ENCODE measurements at places on chromosomes 5 and 9.

DNA sequence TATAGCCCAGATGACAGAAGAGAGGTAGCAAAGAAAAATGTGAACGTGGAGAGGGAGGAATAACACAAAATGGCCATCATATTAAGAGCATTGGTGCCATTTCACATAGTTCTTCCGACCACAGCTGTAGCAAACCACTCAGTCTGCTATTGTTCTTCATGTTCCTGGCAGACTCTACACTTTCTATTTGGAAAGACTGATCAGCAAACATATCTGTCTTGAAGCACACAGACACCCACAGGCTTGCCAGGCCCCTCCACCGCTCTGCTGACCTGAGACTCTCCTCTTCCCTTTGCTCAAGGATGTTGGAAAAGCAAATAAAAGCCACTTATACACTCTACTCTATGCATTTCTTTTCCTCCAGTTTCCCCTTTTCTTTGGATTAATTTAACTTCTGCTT is 298.0 kb downstream of the FBXL7 start:
- no peak for DNase-seq

- DNase-seq = no peak
Measured at GRCh38 chr5:35081134-35081533, 33.4 kb upstream of the AGXT2 start.

DNA sequence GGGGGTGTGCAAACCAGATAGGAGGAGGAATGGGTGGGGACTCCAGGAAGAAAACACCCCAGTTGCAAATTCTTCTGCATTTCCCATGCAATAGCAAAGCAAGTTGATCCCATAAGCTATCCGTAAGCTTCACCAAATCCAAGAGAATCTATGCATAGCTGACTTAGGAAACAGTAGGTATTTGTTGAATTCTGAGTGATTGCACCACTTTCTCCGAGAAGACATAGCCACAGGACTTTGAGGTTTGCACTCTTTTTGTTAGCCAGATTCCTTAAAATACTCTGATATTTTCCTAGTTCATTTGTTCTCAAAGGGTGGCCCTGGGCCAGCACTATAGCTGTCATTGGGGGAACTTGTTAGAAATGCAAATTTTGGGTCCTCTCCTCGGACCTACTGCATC is 271.9 kb downstream of the SLIT3 start:
- DNase-seq = no peak

- peak; percentile 80 for DNase-seq
Measured at GRCh38 chr9:136939996-136940525, 4.5 kb downstream of the FBXW5 start.

DNA sequence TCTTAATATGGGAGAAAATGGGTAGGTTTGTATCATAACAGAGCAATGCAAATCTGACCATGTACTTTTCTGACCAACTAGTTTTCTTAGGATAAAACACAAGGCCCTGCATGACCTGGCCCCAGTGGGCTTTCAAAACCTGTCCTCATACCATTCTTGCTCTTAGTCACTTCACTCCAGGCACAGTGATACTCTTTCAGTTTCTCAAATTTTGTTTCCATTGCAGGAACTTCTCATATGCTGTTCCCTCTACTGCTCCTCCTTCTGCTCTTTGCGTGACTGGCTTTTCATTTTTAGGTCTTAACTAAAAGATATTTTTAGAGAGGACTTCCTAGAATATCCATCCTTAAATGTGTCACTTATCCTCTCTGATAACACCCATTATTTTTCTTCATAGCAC is 112.4 kb downstream of the INIP start:
- DNase-seq = no peak

DNA sequence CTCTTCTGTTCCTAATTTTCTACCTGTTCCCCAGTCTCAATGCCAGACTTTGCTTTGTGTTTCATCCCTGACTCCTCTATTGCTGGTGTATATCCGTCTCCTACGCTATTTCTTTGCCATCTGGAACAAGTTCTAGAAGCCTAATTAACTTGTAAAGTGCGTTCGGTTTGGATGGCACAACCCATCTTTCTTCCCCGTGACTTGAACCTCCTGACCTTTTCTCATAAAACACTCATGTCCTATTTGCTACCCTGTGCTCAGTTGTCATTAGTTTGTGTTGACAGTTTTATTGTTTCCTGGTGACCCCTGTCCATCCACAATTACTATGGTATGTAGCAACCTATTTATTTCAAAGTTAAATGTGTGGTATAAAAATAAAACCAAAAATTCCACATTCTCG is 323.5 kb downstream of the TLE4 start:
- no peak for DNase-seq

- DNase-seq = no peak
Measured at GRCh38 chr9:35374436-35374835, 115.5 kb upstream of the RUSC2 start.

DNA sequence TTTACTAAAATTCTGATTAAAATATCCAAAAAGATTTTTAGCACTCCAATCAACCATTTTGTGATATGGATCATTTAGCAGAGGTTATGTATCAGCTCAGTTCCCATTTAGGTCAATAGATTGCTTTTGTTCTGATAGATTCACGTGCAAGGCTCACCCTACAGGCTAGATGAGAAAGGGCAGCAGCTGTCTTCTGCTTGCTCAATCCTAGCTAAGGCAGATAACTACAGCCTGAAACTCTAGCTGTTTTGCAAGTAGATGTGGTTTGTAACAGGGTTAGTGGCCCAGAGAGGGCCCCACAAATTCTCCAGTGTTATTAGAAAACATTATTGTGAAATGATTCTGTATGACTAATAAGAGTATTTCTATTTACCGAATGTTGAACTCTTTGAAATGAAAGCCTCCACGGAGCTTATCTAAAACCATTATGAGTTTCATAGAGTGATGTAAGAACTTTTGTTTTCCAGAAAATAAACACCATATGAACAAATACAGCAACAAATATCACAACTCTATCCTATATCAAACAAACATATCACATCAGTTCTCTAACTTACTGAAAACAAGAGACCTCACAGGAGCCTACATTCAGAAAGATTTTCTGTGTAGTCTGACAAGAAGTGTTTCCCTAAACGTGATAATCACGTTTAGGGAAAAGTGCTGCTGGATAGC is 841.9 kb upstream of the ACO1 start:
- DNase-seq = no peak

GRCh38 chr9:120928015-120928482 is 1.5 kb upstream of the TRAF1 start:
- no peak for DNase-seq

- no peak for DNase-seq
Measured at GRCh38 chr5:65802080-65802479, 80.1 kb downstream of the NLN start.

- DNase-seq = no peak
Measured at GRCh38 chr5:112548246-112548881, 129.3 kb upstream of the EPB41L4A start.

GRCh38 chr5:177116631-177117373 is 16.8 kb upstream of the NSD1 start:
- DNase-seq = peak; percentile 91

DNA sequence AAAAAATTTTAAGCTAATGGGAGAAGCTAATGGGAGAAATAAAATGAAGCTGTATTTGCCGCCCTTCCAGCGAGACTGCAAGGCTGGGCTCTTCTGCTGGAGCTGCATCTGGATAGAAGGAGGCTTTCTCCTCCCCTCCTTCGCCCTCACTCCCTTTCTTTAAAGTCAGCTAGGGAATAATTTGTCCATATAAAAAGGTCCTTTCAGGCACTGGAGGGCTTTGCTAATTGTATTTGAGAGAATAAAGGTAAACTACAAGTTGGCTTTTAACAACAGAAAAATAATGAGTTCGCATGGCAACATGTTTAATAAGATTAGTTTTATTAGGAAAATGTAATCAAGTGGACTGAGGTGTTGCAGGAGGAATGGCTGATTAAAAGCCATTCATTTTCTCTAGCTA is 41.3 kb downstream of the NPR3 start:
- no peak for DNase-seq

- DNase-seq = no peak
Measured at GRCh38 chr5:91409304-91409703, 26.2 kb upstream of the ARRDC3 start.

GRCh38 chr5:166784545-166785078 is 1506.8 kb upstream of the WWC1 start:
- DNase-seq = no peak

DNA sequence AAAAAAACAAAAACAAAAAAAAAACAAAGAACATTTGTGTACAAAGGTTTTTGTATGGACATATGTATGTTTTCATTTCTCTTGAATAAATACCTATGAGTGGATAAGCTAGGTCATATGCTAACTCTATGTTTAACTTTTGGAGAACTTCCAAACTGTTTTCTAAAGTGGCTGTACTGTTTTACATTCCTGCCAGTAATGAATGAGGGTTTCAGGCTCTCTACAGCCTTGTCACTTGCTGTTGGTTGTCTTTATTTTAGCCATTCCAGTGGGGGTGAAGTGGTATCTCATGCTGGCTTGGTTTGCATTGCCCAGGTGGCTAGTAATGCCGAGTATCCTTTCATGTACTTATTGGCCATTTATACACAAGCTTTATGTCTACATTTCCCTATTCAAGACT is 9.1 kb upstream of the TRIO start:
- no peak for DNase-seq

- DNase-seq = no peak
Measured at GRCh38 chr5:151570512-151571269, 20.4 kb downstream of the FAT2 start.

- no peak for DNase-seq
Measured at GRCh38 chr9:129750013-129750638, 2.7 kb downstream of the PTGES start.

DNA sequence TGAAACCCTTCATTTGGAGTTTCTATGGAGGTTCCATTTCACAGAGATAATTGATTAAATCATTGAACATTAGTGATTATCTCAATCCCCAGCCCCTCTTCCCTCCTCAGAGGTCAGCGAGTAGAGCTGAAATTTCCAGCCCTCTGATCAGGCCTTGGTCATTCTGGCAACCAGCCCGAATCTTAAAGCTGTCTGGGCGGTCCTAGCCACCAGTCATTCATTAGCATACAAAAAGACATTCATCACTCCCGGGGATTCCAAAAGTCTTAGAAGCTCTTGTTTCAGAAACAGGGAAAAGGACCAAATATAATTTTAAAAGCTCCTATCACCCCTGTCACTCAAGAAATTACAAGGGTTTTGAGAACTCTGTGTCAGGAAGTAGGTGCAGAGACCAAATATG is 41.3 kb downstream of the ZNF474 start:
- no peak for DNase-seq

DNA sequence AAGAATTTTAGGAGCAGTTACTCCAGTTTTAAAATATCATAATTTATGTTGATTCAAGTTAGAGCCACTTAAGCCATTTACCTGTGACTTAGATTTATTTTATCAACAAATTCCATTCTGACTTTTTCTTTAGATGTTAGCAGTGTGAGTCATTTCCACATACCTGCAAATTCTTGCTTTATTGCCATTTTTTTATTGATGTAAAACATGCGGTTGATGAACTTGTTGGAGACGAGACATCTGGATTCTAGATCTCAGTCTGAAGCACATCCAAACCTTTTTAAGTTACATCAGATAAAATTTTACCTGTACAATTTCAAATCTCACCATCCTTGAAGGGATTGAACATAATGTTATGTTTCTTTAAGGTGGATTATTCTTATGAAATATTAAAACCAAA is 240.9 kb downstream of the IRX1 start:
- no peak for DNase-seq

DNA sequence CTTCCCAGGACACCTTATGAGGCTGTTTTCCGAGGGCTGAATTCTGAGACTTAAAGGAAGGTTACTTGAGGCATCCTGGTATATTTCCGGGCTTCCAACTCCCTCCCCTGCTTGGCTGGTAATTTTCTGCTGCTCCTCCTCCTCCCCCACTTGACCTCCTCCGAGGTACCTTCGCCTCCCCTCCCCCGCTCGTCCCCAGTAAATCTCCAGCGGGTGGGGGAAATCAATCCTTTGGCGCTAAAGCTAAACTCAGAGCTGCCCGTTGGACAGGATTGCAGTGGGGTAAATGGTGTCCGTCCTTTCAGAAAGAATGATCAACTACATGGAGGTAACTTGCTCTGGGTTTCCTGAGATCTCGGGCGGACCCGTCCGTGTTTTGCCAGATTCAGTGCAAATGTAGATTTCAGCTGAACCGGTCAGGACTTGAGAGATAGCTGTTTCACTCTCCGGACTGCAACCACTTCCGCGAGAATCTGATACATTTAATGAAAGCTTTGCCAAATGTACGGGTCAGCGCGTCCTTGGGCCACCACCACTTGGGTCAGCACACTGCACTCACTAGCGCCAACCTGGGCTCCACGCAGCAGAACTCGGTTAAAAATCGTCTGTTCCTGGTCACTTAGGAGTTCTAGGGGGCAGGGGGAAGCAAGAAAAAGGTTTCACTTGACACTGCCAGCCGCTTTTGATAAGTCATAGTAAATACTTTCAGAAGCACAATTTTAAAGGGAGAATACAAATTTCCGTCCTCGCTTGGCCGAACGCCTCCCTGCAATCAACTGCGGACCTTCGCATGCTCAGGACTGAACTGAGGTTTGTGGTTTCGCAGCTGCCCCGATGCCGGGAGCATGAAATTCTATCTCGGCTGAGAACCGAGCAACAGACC is 4.6 kb upstream of the ISL1 start:
- DNase-seq = no peak

- no peak for DNase-seq
Measured at GRCh38 chr5:132528866-132529634, 14.3 kb downstream of the IL5 start.

DNA sequence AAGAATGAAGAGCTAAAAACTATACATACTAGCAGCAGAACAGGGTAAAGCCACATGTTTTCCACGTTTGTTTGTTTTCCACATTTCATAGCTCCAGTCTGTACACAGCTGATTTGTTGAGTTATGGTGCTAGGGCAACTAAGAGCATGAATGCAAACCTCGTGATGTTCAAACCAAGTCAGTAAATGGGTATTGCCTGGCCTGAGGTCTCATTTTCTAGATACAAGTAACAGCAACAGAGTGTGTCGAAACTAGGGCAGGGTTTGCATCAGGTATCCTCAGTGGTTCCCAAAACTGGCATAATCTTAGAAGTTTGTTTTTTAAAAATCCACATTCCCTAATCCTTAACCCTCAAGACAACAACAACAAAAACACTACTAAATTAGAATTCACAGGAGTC is 89.3 kb downstream of the CEMIP2 start:
- no peak for DNase-seq

- no peak for DNase-seq
Measured at GRCh38 chr5:100654895-100655294, 119.7 kb downstream of the FAM174A start.

DNA sequence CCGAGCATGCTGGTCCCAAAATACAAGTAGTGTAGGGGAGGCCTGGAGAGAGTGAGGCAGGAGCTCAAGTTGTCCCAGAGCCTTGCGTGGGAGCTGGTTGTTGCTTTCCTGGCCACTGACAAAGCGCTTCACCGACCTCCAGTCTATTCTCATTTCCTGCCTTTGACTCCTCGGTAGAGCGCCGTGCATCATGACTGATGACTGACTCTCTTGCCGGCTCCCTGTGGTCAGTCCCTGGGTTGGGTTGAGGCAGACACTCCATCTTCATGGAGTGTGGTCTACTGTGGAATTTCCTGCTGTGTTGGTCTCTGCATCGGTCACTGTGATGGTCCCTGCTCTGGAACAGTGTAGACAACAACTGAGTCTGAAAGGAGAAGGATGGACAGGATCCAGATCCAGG is 175.1 kb upstream of the S1PR3 start:
- no peak for DNase-seq

Measured in heart right ventricle (tissue), 16 donors.